Activated CD8-positive, alpha-beta memory T cell treated with anti-CD3 and anti-CD28 coated beads, Interleukin-2, amount 10 ng/mL, durations not matched to agents 7 days and 5 days (primary cell): ENCODE measurements at places on chromosomes 16 and 17. TPM values are rescaled to one million over a fixed set of nuclear protein-coding genes. Genes with fewer than 3 reads are reported as not detected.

GRCh38 chr17:66268247-66268927 lies 34.0 kb upstream of the PRKCA start:
- DNase-seq = no peak

DNA sequence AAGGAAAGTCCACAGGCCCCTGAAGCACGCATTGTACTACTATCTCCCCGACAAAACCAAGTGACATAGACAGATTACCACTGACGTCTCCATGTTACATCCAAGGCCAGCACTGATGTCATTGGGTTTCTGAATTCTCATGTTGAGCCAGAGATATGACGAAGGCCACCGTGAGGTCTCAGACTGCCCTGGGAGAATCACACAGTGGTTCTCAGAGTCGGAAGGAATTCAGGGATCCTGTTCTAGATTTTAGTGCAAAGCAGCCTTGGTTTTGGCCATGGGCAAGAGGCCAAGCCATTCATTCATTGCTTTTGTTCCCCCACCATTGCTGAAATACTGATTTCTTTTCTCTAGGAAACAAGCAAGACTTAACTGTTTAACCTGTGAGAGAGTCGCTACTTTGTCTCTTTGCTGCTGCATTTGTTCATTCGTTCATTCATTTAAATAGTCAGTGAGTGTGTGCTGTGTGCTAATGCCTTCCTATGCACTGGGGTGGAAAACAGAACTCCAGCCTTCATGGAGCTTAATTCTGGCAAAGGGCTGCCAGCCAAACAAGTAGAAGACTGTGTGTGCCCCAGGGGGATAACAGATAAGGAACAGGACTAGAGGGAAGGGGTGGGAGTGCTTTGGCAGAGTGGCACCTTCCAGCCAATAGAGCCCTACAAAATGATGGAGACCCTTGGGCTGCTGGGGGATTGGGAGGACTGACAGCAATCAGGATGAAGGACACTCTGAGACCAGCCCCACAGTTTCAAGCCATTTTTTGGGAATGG lies 222.3 kb downstream of the MSI2 start:
- no peak for DNase-seq

- DNase-seq = no peak
Observed at GRCh38 chr17:61267847-61268246, 131.8 kb upstream of the TBX2 start.

DNA sequence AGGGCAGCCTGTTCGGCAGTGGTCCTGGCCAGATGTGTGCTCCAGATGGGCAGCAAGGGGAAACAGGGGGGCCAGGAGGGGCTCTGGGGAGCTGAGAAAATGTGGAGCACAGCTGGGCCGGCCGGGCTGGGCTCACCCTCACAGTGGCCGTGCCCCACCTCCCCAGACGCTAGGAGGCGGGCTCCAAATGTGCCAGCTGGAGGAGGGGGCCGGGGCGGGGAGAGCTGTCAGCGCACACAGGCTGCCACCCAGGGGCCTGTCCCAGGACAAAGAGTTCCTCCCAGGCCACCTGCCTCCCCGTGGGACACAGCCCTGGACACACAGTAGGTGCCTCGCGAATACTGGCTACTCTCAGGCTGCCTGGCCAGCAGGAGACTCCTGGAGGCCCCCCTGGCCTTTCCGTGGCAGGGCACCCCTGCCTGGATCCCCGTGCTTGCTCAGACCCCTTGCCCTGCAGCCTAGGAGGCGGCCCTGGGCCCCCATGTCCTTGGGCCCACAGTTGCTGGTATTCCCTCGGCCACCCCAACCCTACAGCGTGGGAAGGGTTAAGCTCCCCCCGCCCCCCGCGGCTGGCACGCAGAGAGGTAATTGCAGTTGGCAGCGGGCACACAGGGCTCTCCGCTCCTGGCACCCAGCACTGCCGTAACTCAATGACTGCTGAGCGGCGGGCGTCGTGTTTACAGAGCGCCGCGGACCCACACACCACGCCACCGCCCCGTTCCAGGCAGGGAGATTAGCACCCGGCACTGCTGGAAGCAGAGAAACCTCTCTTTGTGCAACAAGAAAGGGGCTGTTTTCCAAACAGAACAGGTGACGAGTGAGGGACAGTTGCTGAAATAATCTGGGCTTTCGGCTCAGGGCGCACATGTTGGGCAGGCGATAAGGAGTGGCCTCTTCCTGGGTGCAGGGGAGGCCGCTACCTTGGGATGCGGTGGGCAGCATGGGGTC lies 32.2 kb downstream of the BAHCC1 start:
- no peak for DNase-seq

DNA sequence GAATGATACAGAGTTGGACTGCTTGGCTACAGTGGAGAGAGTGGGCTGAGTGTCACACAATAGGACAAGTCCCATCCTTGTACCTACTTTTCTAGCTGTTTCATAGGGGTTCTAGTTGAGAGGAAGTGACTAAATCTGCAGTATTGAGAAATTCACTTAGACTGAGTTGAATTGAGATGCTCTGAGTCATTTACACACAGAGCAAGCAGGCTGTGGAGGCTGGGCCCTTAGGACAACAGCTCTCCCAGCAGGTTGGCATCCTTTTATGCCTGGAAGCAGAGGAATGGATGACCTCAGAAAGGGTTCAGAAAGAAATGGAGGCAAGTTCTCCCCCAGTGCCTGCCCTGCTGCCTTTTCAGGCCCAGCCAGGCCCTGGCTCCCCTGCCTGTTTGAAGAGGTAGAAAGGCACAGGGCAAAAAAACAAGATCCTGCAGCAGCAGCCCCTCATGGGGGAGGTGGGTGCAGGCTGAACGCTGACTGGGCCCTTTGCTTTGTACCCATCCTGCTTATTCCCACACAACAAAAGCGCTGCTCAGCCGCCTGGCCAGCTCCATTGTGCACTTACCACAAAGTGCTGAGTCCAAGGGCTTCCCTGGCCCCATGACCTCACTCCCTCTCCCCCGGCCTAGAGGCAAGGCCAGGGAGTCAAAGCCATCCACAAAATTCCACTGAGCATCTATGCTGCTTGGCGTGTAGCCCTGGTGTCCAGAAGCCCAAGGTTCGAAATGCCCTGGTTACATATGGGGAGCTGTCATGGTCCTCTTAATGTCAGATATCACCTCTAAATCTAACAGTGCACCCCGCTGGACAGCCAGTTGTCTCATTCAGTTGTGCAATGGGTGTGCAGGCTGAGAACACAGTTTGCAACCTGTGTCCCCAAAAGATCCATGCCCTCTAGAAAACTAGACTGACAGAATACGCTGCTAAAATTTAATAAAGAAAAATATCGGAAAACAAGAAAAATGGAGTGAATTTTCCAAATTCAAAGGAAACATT lies 5.4 kb upstream of the CRYBA1 start:
- no peak for DNase-seq

GRCh38 chr17:59296190-59296589 lies 35.3 kb upstream of the YPEL2 start:
- no peak for DNase-seq

DNA sequence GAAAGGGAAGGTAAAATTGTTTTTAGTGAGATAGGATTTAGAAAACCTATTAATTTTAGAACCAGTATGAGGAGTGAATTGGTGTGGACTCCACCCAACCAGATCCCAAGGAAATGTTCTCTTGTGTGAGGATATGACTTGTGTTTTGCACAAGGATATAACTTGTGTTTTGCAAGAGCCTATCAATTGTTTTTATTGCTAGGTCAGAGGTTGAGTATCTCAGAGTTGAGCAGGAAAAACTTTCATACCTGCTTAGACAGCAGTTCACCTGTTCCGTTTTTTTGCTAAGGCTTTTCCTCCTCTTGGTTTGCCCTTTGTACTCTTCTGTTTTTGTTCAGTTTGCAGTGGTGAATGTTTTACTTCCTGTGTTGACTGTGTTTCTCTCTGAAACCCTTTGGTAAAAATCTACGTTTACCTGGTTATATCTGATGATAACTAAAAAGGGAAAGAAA lies 5.1 kb downstream of the NBR1 start:
- DNase-seq = peak; percentile 9

GRCh38 chr16:4874666-4875065 lies 27.4 kb downstream of the UBN1 start:
- DNase-seq = no peak

DNA sequence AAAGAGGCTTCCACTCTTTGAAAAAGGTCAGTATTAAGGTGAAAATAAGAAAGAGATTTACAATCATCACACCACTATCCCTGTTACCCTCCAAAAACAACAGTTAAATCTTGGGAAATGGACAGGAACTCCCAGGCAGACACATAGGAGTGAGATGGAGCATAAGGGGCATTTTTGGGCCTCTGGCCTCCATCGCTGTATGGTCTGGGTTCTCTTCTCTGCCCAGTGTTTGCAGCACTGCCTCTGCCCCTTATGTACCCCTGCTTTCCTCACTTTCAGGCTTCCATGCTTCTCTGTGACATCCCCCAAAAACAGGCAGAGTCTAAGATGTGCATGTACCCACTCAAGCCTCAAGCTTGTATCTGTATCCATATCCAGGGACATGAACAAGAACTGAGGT lies 630 bp upstream of the HOXB2 start:
- no peak for DNase-seq

DNA sequence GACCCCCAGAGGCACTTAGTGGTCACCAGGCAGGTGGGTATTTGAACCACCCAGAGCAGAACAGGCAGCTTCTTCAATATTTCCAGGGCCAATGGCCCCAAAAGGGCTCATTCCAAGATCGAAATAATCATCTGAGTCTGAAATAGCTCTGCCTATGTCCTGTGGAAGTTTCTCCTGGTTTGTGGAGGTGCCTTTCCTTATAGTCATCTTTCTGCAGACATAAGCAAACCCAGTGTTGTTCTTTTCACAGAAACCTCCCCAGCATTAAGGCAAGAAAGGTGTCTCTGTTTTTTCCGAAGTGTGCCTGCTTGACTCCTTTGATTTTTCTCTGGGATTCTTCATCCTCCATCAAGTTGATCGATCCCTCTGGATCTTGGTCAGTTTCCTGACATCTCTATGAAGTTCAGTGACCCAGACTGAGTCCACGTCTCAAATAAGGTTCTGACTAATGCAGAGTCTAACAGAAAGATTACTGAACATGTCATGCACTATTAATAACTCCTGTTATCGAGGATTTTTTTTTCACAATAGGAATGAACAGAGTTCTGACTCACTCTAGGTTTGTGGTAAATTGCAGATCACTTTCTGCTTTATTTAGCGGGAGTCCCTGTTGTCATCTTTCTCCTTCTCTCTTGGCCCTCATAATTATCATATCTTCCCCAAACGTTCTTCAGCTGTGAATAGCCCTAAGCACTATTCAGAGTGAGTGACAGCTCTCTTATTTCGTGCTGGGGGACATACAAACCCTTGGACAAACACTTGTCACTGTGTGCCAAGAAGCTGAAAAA lies 1.5 kb downstream of the LRRC3C start:
- no peak for DNase-seq

DNA sequence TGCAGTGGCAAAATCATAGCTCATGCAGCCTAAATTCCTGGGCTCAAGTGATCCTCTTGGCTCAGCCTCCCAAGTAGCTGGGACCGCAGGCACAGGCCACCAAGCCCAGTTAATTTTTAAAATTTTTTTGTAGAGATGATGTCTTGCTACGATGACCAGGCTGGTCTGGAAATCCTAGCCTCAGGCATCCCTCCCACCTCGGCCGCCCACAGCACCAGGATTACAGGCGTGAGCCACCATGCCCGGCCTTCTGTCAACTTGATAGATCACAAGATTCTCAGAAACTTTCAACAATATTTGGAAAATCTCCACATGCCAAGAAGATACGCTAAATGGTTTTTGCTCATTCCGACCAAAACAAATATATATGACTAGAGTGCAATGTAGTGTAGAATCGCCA lies 111.0 kb downstream of the ADCY9 start:
- DNase-seq = no peak

GRCh38 chr17:64357191-64357981 lies 33.3 kb downstream of the PECAM1 start:
- DNase-seq = no peak

- DNase-seq = no peak
Observed at GRCh38 chr17:5793899-5794298, 209.6 kb upstream of the NLRP1 start.

CDK3 gene
- total RNA-seq = 6.3 TPM

DNAI2 gene
- 0.35 TPM for total RNA-seq

PPP1R27 gene
- total RNA-seq = not detected

ABCA6 gene
- 0.21 TPM for total RNA-seq

CWC25 gene
- total RNA-seq = 28.7 TPM

CLEC18C gene
- 0.14 TPM for total RNA-seq
